ENCODE measurements at places on chromosomes 16 and 17. TPM values are rescaled to one million over a fixed set of nuclear protein-coding genes. Genes with fewer than 3 reads are reported as not detected.

ICAM2 gene
- 6.6 TPM for total RNA-seq

HSD17B2 gene
- not detected for total RNA-seq

GFOD2 gene
- total RNA-seq, result 62.0 TPM

UTS2R gene
- total RNA-seq, result not detected

NPIPA2 gene
- 3.8 TPM for total RNA-seq

ENPP7 gene
- total RNA-seq, result not detected
